Gastroesophageal sphincter (tissue), 4 donors: ENCODE measurements at places on chromosomes 2 and 18.

DNA sequence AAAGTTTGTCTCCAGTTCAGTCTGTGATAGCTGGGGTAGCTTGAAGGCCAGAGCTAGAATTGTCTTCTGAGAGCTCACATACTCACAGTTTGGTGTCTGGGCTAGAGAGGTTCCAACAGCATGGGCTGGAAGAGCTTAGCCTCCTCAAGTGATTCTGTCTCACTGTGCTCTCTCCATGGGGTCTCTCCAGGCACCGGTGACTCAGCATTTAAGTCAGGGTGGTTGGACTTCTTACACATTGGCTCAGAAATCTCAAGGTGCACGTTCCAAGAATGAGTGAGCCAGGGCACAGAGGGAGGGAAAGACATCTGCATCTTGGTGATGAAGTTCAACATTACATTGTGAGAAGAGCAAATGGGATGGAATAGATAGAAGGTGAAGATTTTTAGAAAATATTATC lies 207.3 kb upstream of the DDX18 start:
- ATAC-seq: no peak

DNA sequence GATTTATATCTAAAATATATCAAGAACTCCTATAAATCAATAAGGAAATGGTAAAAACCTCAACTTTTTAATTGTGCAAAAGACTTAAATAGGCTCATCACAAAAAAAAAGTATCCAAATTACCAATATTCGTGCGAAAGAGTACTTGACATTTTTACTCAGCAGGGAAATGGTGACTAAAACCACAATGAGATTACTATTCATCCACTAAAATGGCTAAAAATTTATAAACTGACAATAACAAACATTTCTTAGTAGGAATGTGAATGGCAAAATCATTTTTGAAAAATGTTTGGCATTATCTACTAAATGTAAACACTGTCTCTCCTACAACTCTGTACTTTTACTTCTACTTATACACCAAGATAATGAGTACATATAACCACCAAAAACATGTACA lies 184.8 kb upstream of the RND3 start:
- no peak for ATAC-seq

DNA sequence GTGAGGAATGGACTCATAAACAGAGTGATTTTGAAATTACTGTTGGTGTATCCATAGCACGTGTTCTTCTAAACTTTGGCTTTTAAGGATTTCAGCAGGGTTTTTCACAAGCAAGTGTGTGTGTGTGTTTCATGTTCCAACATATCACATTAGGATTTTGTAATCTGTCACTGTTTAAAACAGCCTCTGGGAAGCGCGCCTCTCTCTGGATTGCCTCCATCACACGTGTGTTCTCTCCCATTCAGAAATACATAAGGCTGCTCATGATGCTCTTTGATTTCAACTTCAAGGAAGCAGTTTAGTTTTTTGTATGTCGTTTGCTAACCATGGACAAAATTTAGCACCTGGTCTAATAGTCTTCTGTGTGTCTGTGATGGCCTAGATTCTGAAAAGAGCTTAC lies 370.4 kb downstream of the MTX2 start:
- ATAC-seq: no peak

DNA sequence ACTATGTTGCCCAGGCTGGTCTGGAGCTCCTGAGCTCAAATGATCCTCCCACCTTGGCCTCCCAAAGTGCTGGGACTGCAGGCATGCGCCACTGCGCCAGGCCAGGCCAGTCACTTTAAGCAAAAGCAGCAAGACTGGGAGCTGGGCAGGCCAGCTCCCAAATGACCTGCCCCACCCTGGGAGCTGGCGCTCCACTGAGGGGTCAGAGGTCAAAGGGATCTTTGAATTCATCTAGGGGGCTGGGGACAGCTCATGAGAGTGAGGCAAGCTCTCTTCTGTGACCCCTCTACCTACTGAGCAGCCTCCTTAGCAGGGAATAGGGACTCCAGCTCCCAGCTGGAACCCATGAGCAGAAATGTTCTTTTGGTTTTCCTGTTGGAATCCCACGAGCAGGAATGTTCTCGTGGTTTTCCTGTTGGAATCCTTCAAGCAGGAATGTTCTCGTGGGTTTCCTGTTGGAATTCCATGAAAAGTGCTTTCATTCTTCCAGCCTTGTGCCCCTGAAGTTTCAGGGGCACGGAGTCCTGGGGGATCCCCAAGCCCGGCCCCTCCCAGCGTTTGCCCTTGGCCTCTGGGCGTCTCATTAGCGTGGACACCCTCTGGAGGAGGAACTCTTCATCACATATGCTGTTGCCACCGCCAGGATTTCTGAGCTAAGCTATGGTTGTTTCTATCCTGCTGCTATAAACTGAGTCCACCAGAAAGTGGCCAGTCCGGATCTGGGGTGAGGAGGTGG lies 162.0 kb upstream of the HAAO start:
- no peak for ATAC-seq

- no peak for ATAC-seq
Measured at GRCh38 chr2:36270758-36271157, 84.8 kb upstream of the CRIM1 start.

GRCh38 chr18:3455090-3455635 lies 5.2 kb downstream of the TGIF1 start:
- ATAC-seq: no peak

- peak; percentile 17 for ATAC-seq
Measured at GRCh38 chr2:166375195-166375735, 479 bp downstream of the SCN9A start.

DNA sequence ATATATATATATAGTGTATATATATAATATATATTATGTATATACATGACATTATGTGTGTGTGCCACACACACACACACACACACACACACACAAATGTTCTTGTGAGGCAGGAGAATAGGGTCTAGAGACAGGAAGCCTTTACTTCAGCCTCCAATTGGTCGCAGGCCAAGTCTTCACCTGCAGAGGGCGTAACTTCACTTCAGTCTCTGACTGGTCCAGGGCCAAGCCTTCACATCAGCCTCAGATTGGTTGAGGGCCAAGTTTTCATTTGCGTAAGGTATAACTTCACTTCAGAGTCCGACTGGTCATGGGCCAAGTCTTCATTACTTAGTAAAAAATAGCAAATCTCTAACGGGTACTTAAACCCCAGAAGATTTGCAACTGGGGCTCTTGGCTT lies 13.2 kb upstream of the SS18 start:
- ATAC-seq: no peak

DNA sequence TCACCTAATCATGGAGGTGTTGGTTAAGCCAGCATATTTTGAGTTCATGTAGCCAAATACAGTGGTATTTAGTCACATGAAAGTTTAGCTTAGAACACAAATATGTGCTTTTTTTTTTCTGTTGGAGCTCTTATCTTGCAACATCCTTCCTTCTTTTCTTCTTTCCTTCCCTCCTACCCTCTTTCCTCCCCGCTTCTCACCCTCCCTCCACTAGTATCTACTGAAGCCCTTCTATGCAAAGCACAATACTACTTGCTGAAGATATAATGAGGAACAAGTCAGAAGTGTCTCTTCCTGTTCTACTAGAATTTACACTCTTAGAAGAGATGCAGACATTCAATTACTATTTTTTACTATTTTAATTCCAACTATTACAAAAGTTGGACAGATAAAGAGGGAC lies 105.0 kb upstream of the ITGA4 start:
- ATAC-seq: no peak

DNA sequence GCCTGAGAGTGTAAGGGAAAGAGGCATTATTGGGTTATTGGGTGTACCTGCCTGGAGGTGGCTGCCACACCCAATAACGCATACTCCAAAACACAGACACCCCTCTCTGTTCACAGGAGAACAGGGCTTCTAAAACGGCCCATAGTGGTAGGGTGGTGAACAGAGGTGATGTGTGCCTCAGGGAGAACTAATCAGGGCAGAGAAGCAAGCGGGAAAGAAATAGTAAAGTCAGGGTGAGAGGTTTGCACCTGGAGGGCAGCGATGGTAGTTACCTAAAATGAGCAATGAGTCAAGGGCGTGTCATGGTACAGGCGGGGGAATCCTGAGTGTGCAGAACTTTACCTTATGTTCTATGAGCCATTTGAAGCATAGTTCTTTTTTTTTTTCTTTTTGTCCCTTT lies 21.6 kb upstream of the VPS4B start:
- ATAC-seq: no peak

DNA sequence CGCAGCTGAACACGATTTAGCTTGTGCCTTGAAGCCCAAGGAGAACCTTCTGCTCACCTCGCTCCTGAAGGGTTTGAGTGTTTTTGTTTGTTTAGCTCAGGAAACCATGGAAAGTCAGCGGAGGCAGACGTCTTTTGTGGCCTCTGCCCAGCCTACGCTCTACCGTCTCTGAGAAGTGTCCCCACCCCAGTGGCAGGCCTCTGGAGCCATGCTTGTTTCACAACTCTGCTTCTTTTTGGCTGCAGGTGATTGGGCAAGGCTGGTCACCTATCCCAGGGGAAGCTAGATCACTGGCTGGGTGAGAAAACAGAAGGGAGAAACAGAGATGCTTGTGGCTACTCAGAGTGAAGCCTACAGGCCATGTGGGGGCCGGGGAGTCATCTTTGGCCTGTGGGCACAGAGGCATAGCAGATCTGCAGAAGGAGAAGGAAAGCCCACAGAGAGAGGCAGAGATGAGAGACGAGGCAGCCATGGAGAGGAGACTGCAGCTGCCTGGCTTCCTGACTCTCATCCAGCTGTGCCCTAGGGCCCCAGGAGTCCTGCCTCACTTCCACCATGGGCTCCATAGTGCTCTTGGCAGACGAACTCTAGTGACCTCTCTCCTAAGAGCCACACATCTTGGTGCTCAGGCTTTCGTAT lies 50.1 kb downstream of the CIB4 start:
- no peak for ATAC-seq

DNA sequence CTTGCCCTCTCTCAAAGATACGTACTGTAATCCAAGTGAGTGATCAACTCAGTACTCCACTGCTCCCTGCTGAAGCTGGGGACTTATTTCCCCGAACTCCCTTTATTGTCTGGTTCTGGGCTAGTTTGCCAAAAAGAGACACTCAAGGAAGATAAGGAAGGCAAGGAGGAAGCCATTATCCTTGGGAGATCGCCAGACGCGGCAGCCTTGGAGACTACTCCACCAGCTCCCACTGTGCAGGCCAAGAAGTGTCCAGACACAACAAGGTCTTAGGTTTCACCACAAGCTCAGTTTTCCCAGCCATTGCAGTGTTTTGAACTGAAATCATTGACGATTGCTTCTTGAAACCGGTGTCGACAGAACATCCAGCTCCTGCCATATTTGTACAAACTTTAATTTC lies 439.6 kb upstream of the UBE2E3 start:
- no peak for ATAC-seq

- no peak for ATAC-seq
Measured at GRCh38 chr2:158782616-158783015, 12.5 kb upstream of the DAPL1 start.

DNA sequence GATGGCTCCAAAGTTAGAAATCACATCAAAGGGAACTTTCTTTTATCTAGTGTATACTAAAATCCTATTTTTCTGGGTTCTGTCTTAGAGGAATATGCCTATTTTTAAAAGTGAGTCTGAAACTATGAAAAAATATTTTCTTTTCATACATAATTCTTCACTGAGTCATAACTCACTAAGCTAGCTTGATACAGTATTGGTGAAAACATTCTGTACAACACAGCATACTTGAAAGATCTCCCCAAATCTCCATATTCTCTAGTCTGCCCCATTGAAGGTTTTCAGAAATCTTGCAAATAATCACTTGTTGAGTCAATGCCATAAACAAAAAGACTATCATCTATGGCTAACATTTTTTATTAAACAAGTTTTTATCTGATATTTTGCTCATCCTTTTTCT lies 44.5 kb downstream of the COL3A1 start:
- ATAC-seq: no peak

DNA sequence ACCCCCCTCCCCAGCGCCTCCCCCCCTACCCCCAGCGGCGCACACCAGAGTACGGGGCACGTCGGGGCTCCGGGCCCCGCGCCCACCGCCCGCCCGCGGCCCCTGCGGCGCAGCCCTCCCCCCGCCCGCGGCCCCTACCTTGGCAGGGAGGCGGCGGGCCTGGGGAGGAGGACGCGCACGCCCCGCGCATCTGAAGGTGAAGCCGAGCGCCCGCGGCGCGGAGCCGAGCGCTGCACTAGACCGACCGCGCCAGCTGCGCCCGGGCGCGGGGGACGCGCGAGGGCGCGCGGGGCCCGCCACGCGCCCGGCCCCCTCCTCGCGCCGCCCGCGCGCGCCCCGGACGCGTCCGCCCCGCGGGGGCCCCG lies at the start of gene ZNF516:
Gene ZNF516, minus strand, starts transcription at position 237 of the 365 bp plus-strand sequence. CDS start 52,188 bp downstream, outside the sequence.
- peak; percentile 20 for ATAC-seq

DNA sequence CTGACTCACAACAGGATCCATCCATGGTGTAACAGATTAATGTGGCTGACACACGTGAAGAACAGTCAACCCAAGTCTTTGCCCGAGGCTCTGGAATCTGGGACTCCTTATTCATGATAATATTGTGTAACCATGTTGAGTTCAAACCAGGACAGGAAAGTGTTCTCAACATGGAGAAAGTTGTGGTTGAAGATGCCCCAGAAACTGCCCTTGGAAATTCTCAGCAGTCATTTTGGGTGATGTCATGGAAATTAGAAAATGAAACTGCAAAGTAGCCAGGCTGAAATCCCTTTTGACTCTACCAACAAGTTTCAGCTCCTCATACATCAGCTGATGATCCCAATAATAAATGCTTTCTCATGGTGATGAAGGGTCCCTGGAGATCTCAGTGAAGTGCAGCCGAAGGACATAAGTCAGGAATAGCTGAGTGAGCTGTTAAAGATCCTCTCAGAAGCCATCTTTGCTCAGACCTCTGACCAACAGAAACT lies 307.7 kb downstream of the TNS1 start:
- peak; percentile 23 for ATAC-seq

DNA sequence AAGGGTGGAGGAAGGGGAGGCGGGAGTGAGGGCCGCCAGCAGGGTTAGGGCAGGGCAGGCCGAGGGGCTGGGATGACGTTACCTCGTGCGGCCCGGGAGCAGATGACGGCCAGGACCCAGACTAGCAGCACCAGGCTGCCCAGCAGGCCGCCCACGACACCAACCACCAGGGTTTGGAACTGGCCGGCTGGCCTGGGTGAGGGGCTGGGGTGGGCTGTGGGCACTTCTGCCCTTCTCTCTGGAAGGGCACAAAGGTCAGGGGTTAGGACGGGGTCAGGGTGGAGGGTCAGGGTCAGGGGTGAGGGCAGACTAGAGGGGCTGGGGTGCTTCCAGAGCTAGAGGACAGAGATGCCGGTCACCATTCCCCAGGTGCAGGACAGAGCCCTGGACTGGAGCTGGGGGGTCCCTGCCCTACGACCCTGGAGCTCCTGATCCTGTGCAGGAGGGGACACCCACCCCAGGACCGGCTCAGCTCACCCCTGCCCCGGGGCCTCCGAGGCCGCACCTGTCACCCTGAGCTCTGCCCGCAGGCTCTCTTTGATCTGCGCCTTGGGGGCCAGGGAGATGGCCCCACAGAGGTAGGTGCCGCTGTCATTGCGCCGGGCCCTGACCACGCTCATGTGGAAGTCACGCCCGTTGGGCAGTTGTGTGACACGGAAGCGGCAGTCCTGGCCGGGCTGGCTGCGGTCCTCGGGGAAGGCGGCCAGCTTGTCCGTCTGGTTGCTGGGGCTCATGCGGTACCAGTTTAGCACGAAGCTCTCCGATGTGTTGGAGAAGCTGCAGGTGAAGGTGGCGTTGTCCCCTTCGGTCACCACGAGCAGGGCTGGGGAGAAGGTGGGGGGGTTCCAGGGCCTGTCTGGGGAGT lies 6.3 kb downstream of the PDCD1 start:
- no peak for ATAC-seq
